ENCODE measurements at places on chromosomes 6 and 20. TPM values are rescaled to one million over a fixed set of nuclear protein-coding genes. Genes with fewer than 3 reads are reported as not detected.

ADTRP gene
- total RNA-seq, result 1.8 TPM

PRR18 gene
- not detected for total RNA-seq

PBOV1 gene
- not detected for total RNA-seq

SNAI1 gene
- total RNA-seq, result under 0.01 TPM

CRISP2 gene
- not detected for total RNA-seq

WFDC10B gene
- not detected for total RNA-seq

TFAP2A gene
- not detected for total RNA-seq

PTCRA gene
- total RNA-seq, result not detected

GOPC gene
- 32.1 TPM for total RNA-seq

PSMB8 gene
- 47.8 TPM for total RNA-seq

DLK2 gene
- total RNA-seq, result not detected

GJA1 gene
- total RNA-seq, result 82.3 TPM

SPATS1 gene
- total RNA-seq, result not detected

NTSR1 gene
- total RNA-seq, result 13.1 TPM

SLC32A1 gene
- total RNA-seq, result not detected

GLP1R gene
- not detected for total RNA-seq

RBM12 gene
- 48.1 TPM for total RNA-seq

ILRUN gene
- total RNA-seq, result 40.9 TPM

CCM2L gene
- total RNA-seq, result not detected

FAM217A gene
- not detected for total RNA-seq

UBE2V1 gene
- 96.3 TPM for total RNA-seq

TGM3 gene
- total RNA-seq, result not detected

ARFGAP1 gene
- 51.8 TPM for total RNA-seq

CLVS2 gene
- under 0.01 TPM for total RNA-seq

PERP gene
- total RNA-seq, result 21.1 TPM

FNDC11 gene
- total RNA-seq, result 0.37 TPM

TTLL9 gene
- not detected for total RNA-seq

SLC2A10 gene
- 28.3 TPM for total RNA-seq

LCA5 gene
- 2.9 TPM for total RNA-seq

GPR6 gene
- not detected for total RNA-seq

SLC17A1 gene
- total RNA-seq, result not detected

NEU1 gene
- 56.1 TPM for total RNA-seq

TRAPPC3L gene
- not detected for total RNA-seq

DUSP22 gene
- total RNA-seq, result 16.9 TPM

PLCB4 gene
- total RNA-seq, result 1.5 TPM

SLC16A10 gene
- not detected for total RNA-seq

ZC2HC1B gene
- not detected for total RNA-seq

PLCB1 gene
- total RNA-seq, result 20.9 TPM

PI16 gene
- not detected for total RNA-seq

ADGB gene
- total RNA-seq, result not detected

RIMS4 gene
- not detected for total RNA-seq

OPRM1 gene
- not detected for total RNA-seq

TSPO2 gene
- not detected for total RNA-seq

PARD6B gene
- 0.37 TPM for total RNA-seq

DCDC2 gene
- under 0.01 TPM for total RNA-seq

GHRH gene
- total RNA-seq, result not detected

GDAP1L1 gene
- total RNA-seq, result not detected

EIF6 gene
- 124 TPM for total RNA-seq
